ENCODE measurements at places on chromosomes 16 and 17.

DNA sequence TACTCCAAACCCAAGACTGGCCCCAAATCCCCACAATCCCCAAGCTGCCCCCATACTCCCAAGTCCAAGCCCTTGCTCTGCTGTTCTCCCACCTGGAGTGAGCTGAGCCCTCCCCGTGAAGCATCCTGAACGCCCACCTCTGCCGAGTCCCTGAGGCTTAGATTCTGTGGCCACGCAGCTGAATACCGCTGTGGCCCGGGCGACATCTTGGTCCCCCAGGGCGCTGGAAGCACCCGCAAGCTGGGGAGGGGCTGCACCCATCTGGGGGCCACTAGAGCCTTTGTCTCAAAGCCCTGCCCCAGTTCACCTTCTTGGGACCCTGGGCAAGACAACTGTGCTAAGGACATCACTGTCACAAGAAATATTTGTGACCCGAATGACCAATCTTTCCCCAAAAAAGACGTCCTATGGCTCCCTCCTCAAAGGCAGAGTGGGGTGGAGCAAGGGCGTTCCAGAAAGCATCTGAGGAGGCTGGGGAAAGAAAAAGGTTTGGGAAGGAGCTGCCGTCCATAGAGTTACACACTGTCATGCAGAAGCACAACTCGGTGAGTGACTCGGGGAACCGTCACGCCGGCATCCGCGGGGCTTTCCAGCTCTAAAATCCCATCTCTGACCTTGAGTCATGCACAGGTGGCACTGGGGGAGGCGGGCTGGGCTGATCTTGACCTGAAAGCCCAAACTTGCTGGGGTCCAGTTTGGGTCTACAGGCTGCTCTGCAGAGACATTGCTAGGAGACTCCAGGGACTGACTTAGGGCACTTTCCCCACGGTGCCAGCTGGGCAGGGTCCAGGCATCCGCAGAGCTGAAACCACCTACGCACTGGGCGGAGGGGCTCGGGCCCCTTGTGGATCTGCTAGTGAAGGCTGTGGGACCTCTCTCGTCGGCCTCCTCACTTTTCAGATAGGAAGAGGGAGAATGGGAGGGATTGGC lies 6.6 kb downstream of the PTX4 start:
- no peak for DNase-seq

DNA sequence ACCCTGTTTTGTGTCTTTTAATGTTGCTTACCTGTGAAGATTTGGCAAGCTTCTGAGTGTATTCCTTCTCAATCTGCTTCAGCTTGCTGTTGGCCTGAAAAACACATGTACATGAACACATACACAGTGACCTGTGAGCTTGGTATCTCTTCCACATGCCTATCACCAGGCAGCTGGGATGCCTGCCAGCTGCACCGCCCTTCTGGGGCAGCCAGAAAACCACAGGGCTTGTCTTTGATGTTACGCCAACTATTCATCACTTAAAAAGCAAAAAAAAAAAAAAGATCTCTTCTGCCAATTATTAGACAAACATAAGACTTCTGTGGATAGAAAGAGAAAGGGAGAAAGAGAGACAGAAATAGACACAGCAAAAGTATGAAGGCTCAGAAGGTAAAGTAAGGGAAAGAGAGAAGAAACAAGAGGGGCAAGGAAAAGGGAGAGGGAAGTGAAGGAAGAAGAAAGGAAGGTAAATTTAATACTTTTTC lies 189.2 kb upstream of the AXIN2 start:
- DNase-seq = no peak

DNA sequence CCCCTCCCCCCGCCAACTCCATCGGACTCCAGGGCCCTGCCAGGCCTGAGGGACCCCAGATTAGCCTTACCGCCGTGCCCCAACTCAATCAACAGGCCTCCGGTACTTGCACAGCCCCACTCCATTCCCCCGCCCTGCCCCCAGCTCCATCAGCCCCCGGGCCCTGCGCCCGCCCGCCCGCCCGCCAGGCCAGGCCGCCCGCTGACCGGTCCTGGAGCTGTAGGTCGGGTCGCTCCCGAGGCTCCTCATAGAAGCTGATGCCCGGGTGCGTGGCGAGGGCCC lies 308 bp downstream of the GTF3C1 start:
- DNase-seq = no peak

GRCh38 chr17:16934836-16935235 lies 37.1 kb downstream of the TNFRSF13B start:
- DNase-seq = no peak

GRCh38 chr16:72791786-72792185 lies 256.1 kb downstream of the ZFHX3 start:
- DNase-seq = no peak

DNA sequence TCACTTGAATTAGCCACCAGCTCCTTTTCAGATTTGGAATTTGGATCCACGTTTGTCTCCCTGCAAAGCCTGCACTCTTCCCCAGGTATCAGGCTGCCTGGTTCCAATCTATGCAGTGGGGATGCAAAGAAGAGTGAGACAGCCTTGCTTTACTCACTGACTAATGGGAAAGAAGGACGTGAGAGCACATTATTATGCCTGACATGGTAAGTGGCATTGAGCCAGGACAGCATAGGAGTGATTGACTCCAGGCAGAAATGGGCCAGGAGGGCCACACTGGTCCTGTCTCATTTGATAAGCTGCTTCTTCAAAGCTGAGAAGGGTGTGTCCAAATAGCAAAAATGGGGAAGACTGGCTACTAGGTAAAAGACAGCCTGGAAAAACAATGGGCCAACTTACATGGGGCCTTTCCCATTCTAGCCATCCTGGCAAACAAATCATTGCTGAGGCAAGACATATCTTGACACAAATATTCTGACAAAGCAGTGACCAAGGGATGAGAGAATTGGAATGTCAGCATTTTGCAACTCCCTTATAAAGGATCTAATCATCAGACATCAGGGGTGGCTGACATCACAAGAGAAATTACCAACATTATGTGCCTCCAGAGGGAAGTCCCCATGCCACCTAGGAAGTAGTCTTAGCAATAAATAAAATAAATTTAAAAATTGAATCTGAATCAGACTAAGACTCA lies 38.6 kb downstream of the CDH11 start:
- DNase-seq = no peak

- DNase-seq = peak; percentile 81
Observed at GRCh38 chr17:2025220-2025621, at the start of gene RTN4RL1. Gene RTN4RL1 (minus strand): TSS chr17:2025334. CDS start chr17:2024865, 469 bp downstream.

- no peak for DNase-seq
Observed at GRCh38 chr17:68288375-68288774, 2.6 kb downstream of the SLC16A6 start.

- DNase-seq = no peak
Observed at GRCh38 chr17:32697728-32698625, 178.9 kb downstream of the MYO1D start.

DNA sequence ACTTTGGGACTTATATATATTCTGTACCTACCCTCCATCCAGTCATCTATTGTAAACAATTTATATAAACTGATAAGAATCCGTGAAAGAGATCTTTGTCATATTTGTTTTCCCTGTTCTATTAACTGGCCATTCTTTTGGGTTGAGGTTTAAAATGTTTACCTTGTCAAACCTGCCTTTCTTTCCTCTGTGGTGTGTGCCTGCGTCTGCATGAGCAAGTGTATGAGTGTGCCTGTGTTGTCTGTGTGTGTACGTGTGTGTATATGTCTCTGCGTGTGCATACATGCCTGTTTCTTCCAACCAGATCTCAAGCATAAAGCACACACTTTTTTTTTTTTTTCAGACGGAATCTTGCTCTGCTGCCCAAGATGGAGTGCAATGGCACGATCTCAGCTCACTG lies 201.5 kb downstream of the C16orf95 start:
- DNase-seq = no peak

DNA sequence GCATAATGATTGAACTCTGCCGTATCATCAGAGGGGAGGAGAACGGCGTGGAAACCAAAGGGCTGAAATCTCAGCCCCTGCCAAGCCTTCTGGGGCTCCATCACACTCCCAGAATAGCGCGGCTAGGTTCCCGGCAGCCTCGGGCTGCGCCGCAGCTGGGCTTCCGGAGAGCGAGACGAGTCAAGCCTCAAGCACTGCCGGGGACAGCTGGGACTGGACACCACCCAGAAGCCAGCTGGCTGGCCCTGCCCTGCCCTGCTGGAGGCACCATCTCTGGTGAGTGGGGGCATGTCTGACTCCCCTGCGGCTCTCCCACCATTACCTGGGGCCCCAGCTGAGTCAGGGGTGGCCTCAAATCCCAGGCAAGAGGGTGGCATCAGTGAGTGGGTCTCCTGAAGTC lies 7.2 kb upstream of the GPRC5C start:
- DNase-seq = no peak

GRCh38 chr16:49788572-49788971 lies 67.3 kb downstream of the ZNF423 start:
- DNase-seq = no peak

- no peak for DNase-seq
Observed at GRCh38 chr17:61087024-61087423, 312.6 kb upstream of the TBX2 start.

DNA sequence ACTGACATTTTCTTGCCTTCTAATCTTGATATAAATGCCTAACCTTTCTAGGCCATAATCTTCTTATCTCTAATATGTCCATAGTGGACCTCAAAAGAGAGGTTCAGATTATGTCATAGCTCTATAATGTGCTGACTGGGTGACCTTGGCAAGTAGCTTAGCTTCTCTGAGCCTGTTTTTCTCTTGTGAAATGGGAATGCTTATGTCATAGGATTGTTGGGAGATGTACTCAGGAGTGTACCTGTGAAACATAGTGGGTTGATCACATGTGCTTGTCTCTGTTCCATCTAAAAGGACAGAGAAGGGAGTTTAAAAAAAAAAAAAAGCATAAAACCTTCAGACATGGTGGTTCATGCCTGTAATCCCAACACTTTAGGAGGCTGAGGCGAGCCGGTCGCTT lies 2.4 kb downstream of the MED9 start:
- DNase-seq = no peak

- DNase-seq = peak; percentile 11
Observed at GRCh38 chr16:17773698-17774101, 302.9 kb upstream of the XYLT1 start.

GRCh38 chr17:56699186-56699894 lies 105.8 kb downstream of the NOG start:
- DNase-seq = peak; percentile 88

DNA sequence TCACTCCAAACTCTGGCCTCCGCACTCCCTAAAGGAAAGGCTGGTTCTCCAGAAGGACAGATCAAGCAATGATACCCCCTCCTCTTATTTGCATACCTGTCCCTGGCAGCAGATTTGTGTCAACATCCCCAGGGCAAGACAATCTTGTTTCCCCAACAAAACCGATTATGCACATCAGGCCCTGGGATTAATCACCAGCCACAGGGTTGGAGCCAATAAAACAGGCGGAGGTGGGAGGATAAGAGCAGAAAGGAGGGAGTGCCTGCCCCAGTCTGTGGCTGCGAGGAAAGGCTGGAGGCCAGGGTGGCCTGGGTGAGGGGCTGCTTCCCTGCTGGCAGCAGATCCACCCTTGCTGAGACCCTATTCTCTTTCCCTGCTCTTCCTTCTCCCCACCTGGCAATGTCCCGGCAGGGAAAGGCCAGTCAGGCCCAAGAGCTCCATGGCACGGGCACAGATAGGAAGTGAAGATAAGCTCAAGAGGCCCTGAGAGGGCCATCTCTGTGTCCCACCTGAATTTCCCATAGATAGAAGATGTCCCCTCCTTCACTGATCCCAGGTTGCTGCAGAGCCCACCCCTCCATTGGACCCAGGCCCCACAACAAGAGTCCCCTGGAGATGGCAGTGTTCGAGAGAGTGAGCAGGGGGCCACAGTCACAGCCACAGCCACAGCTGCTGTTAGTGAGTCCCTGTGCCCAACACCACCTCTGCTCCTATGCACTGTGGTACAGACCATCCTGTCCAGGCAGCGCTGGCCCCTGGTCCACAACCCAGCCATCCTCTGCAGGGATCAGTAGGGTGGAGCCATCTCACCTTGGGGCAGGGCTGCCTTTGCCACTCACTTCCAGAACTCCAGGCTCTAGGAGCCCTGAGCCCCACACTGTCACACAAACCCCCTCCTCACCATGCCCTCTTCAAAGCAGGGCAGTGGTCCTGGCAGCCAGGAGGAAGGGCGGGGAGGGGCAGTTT lies 137.5 kb downstream of the SDK2 start:
- DNase-seq = no peak

GRCh38 chr17:59278406-59278805 lies 53.0 kb upstream of the YPEL2 start:
- DNase-seq = no peak

DNA sequence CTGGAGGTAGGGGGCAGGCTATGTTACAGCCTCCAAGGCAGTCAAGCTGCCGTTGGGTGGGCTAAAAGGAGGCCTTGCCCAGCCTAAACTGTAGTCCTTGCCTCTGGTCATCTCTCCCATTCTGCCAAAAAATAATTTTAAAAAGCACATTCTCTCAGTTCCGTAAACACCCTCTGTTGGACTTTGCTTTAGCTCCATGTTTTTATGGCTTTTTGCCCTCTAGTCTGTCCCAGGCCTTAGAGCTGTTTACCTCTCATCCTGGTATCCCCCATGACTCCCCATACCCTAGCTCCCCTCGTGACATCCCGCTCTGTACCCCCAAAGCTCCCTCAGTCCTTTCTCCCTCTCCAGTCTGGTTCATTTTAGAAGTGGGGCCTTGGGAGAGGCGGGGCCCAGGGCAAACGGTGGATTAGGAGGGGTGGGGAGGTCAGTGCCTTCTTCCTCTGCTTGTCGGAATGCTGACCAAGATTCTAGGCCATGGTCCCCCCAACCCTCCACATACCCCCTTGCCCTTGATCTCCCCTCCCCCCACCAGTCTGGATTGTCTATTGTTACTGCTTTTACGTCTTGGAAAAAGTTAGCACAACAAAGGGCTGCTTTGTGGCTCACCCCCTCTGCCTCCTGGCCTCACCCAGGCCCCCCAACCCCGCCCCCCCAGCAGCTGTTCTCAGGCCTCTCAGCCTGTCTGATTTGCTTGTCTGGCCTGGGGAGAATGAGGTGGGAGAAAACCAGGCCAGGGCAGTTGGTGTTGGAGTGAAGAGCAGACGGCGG lies 18.4 kb downstream of the GJD3 start:
- no peak for DNase-seq

Data from neural progenitor cell (in vitro differentiated cells).